Activated CD4-positive, alpha-beta memory T cell treated with anti-CD3 and anti-CD28 coated beads for 36 hours (primary cell): ENCODE measurements at places on chromosomes 3 and 15.
A peak's percentile ranks its signal among the peaks of the same experiment; 100 is the strongest.

- no peak for DNase-seq
Observed at GRCh38 chr3:32220006-32220405, 18.5 kb upstream of the CMTM8 start.

DNA sequence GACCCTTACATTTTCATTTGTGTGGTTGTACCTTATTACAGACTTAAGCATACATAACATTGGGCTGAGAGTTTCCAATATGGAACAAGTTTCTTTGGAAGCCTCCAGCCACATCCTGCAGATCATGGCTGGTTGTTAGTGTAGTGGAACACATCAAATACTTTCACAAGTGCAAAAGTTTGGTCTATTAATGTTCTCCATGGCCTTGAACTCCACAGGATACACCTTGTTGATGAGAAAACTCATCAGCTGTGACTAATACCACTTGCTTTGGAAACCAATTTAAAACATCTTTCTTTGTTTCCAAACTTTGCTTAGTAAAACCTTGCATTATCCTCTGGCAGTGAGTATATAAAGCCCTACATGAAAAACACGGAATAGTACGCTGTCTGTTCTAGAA, 46.1 kb downstream of the MYZAP start:
- DNase-seq: no peak

DNA sequence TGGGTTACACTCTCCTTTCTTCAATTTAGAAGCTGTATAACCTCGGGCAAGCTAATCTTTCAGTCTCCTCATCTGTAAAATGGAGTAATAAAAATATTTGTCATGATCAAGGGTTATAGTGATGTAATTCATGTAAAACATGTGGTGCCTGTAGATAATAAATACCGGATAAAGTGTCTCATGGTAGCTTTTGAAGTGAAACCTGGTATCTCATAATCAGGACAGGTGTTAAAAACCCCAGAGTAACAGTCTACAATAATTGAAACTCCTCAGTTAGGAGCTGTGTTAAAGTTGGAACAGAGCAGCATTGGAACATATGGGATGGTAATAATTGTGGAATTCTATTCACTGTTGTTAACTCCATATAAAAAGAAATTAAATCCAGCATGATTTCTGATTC, 884 bp upstream of the KNL1 start:
- no peak for DNase-seq

DNA sequence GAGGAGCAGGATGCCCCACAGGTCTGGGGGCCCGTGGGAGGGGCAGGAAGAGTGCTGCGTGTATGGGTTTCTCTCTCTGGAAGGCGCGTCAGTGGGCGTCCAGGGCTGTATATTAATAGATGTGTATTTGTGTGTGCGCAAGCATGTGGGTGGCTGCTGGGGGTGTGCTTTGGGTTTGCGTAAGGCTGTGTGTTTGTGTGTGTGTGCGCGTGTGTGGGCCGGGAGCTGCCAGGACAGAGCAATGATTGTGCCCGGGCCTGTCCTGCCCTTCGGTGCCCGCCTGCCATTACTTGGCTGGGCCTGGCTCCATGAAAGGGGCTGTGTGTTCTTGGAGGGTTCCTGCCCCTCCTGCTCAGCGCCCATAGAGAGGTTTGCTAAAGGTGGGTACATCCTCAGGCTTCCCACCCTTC, 16.3 kb downstream of the CSPG4 start:
- DNase-seq: no peak

DNA sequence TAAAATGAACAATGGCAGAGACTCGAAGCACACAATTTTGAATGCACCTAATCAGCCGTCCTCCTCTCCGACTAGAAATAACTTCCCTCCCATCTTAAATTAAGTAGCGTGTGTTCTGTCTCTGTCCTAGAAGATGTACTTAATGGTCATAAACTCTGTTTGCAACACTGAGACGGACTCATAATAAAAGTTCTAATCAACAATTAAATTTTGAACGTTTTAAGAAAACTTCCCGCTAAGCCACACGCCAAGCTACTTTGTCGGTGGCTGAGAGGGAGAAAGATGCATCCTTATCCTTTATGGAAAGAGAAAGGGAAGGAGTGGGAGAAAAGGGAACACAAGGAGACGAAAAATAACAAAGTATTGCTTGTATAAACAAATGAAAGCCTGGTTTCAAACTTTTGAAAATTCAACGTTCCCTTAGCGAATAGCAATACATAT, 989 bp downstream of the GNB4 start:
- no peak for DNase-seq

- DNase-seq: no peak
Observed at GRCh38 chr3:147906285-147906684, 497.1 kb downstream of the ZIC1 start.

- DNase-seq: no peak
Observed at GRCh38 chr3:154244644-154245043, 79.6 kb downstream of the DHX36 start.

GRCh38 chr3:54873059-54874010, 54.5 kb downstream of the LRTM1 start:
- no peak for DNase-seq

- DNase-seq: peak; percentile 46
Observed at GRCh38 chr3:9862391-9863057, 17.5 kb downstream of the CIDEC start.

- no peak for DNase-seq
Observed at GRCh38 chr3:171013822-171014748, 12.4 kb downstream of the SLC2A2 start.

- no peak for DNase-seq
Observed at GRCh38 chr3:48546203-48546829, 10.3 kb downstream of the PFKFB4 start.

- no peak for DNase-seq
Observed at GRCh38 chr3:17983106-17983505, 240.7 kb upstream of the TBC1D5 start.

GRCh38 chr3:125048282-125048681, 7.5 kb downstream of the HEG1 start:
- DNase-seq: no peak

GRCh38 chr15:95032156-95032555, 800.8 kb downstream of the MCTP2 start:
- DNase-seq: no peak

- no peak for DNase-seq
Observed at GRCh38 chr3:18716821-18717220, 291.7 kb upstream of the SATB1 start.

DNA sequence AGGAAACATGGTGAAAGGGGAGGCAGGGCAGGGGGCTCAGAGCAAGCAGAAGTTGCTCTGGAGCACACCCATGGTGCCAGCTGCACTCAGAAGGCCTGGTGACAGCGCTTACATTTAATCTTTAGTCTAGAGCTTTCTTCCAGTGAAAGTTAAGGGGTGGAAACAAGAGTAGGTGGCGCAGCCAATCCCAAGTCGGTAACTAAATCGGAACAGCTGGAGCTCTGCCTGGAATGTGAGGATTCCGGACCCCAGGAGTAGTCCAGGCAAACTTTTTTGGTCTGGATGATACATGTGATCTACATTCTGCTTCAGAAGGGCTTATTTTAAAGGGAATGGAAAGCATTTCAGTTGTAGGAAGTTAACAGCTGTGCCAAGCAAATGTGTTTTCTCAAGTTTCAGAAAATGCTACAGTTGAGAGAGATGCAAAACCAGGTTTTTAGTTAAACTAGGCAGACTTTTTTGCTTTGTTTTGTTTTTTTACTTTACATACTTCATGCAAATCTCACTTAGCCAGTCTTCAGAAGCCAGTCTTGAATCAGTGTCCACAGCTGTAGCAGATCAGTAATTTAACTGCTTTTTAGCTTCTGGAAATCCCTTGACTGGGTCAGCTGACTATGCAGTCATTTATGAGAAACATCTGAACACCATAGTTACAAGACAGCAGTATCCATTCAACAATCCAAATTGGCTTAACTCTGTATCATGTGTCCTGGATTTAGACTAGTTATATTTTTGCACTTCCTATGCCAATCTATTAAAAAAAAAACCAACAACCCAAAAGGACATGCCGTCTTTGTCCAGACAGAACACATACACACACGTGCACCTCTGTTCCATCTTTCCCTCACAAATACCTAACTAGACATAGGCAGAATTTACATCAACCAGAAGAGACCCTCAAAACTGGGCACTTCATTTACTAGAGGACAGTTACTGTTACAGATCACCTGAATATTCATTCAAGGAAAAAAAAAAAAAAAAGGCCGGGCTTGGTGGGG, 33.2 kb downstream of the ZNF106 start:
- DNase-seq: no peak
